ENCODE measurements at places on chromosomes 3 and 15.

DNA sequence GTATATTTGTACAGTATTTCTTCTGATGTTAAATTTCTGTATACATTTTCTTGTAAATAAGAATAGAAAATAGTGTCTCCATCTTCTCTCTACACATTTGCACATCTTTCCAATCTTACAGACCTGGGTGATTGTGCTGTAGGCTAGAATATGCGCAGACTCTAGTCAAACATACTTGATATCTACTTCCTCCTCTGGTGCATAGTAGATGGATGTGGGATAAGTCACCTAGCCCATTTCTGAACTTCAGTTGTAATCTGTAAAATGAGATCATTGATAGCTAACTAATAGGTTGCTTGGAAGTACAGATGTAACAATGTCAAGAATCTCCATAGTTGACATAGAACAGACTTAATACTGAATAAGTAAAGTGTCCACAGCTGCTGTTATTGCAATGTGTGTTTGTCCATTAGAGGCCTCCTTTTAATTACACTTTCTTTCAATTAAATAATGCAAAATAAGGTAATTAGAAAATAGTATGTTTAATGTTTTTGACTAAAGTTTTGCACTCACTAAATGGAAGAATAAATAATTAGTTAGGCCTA lies 46.7 kb downstream of the ALCAM start:
- no peak for DNase-seq

DNA sequence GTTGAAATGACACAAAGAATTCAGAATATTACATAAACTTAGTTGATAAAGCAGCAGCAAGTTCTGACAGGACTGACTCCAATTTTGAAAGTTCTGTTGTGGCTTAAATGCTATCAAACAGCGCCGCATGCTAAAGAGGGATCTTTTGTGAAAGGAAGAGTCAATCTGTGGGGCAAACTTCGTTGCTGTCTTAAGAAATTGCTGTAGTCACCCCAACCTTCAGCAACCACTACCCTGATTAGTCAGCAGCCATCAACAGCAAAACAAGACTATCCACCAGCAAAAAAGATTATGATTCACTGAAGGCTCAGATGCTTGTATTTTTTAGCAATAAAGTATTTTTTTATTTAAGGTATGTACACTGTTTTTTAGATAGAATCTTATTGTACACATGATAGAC lies 14.2 kb downstream of the CRBN start:
- no peak for DNase-seq

- no peak for DNase-seq
These were observed 191.7 kb downstream of the PDZRN3 start for GRCh38 chr3:73433079-73433478.

GRCh38 chr3:148971401-148972163 lies 19.8 kb upstream of the GYG1 start:
- no peak for DNase-seq

GRCh38 chr3:49689046-49689907 lies at the start of the genes MST1 and RNF123:
Gene MST1 (minus strand): TSS chr3:49689474. CDS start chr3:49688691, 783 bp downstream.
Gene RNF123 (plus strand): TSS chr3:49689557. CDS start chr3:49691166, 1,609 bp downstream.
- DNase-seq = no peak

DNA sequence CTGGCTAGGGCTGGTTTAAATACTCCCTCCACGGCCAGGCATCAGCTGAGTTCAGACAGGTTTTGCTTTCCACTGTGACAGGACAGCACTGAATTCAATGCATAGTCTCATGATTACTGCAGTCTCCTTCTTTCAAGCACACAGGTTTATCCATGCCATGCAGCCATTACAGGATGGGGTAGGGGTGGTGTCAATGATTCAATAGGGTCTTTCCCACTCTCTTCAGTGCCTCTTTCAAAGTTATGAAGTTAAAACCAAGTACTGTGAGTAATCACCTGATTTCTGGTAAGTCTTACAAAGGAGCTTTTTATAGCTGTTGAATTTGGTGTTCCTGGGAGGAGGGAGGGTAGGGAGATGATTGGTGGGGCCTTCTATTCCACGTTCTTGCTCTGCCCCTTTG lies 47.2 kb downstream of the TMEM212 start:
- DNase-seq = no peak

DNA sequence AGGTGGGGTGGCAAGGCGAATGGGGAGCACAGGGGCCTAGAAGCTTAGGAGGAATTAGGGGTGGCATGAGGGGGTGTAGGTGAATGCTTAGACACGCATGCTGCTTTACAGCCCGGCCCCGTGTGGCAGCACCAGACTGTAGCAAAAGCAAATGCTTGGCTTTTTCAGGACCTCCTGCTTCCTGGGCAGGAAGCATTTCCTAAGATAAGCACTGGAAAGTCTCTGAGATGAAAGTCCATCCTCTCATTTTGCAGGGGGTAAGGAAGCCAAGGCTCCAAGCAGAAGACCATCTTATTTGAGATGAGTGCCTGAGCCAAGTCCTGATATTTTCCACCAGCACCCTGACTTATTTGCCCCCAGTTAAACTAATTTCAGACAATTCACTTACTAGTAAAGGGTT lies 12.9 kb downstream of the SSUH2 start:
- DNase-seq = no peak

All from NCI-H1436 treated with DMSO at 0.1 percent for 48 hours (cell line).